Hematopoietic multipotent progenitor cell treated with erythropoietin and hydrocortisone succinate and interleukin-3 and kit ligand, for 17 days (in vitro differentiated cells): ENCODE measurements at places on chromosomes 7 and 10.

- DNase-seq, result no peak
These were observed 10.2 kb downstream of the MLXIPL start for GRCh38 chr7:73613954-73614735.

GRCh38 chr7:132160611-132161532, 415.4 kb downstream of the PLXNA4 start:
- no peak for DNase-seq

- no peak for DNase-seq
These were observed 51.9 kb upstream of the PRKAR1B start for GRCh38 chr7:778968-779451.

GRCh38 chr7:1151156-1151555, 8.8 kb downstream of the ZFAND2A start:
- DNase-seq, result no peak

- no peak for DNase-seq
These were observed 60.6 kb upstream of the LRRN3 start for GRCh38 chr7:111030336-111030735.
